Glutamatergic neuron (in vitro differentiated cells): ENCODE measurements at places on chromosomes 12 and 14.

DNA sequence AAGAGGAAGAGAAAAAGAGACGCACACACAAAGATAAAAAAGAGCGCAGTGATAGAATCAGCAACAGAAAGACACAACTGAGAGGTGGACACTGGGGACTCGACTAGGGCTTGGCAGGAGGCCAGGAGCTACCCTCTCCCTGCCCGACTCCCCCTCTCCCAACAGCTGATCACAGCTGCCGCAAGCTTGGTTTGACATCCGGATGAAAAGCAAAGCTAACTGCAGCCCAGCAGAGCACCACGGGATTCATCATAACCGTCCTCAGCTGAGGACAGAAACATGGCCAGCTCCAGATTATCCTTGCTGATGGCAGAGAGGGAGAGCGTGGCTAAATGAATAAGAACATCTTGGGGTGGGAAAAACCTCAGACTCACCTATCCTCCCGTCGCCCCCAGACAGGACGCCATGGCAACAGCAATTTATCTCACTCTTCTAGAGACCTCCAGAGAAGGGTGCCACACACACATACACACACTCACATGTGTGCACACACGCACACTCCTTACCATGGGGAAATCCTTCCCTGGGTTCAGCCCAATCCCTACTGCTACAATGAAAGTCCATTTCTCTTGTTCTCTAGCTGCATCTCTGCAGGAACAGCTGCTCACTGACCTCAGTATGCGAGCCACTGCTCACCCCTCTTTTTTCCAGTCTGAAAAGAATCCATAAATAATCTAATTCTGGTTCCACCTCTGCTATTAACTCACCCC lies 135.3 kb downstream of the NTF3 start:
- peaks cover 18% of the 10 kb centered on the region for H3K4me1 ChIP-seq
- peak overlapping the region; percentile 84 for H3K27ac ChIP-seq

DNA sequence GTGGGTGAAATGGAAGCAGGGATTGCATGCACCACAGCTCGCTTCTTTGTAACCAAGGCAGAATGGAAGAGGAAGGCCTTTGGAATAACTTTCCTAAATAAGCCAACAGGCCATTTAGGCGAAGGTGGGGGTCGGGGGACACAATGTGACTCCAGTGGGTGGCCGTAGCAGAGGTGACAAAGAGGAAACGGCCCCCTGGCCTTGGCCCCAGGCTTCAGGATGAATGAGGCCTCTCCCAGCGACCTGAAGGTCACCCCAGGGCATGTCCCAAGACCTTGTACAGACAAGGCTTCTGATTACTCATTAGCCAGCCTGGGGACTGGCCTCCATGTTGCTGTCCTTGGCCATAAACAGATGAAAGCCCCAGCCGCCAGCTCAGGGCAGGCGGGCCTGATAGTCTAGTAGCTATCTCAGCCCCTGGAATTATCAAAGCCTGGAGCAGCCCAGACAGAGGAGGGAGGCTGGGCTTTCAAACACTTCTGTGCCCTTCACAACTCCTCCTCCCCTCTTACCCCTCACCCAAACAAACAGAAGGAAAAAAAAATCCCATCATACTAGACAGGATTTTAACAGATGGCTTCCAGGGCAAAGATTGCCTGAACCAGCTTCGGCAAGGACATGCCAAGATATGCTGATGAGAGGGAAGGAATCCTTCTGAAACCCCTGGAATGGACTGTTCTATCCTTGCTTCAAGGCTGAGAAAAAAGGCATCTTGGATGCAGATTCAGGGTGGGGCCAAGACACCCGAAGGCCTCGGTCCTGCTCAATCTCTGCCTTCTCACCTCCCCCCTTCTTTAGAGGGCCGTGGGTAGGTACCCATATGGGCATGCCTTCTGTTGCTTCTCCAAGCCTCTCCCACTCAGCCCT lies 142.3 kb upstream of the PARP11 start:
- no peak for DNase-seq
- no peak overlapping the region for H3K4me3 ChIP-seq
- H3K4me1 ChIP-seq = peaks cover 2% of the 10 kb centered on the region
- no peak overlapping the region for H3K27ac ChIP-seq
- no peaks in the 10 kb centered on the region for H3K36me3 ChIP-seq

DNA sequence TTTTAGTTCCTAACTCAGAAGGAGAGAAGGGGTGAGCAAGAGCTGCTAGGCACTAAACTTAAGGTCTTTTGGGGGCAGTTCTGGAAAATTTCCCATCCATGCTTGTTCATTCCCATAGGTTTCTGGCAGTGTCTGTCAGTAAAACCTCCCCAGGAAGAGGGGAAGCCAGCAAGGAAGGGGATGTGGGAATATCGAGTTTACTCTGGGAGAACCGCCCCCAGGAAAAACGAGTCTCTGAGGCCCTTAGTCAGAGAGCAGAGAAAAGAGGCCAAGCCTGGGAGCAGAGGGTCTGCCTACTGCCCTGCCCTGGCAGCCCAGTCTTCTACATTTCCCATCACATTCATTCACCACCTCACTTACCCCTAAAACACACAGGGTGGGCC lies 55.9 kb downstream of the TMCC3 start:
- H3K36me3 ChIP-seq = no peaks in the 10 kb centered on the region
- no peak overlapping the region for H3K27ac ChIP-seq
- DNase-seq = no peak
- no peak overlapping the region for H3K4me3 ChIP-seq
- H3K4me1 ChIP-seq = peaks cover 2% of the 10 kb centered on the region

GRCh38 chr12:230925-231671 lies 17.1 kb upstream of the SLC6A12 start:
- H3K4me1 ChIP-seq = peaks cover 13% of the 10 kb centered on the region
- DNase-seq = no peak
- H3K36me3 ChIP-seq = peaks cover 8% of the 10 kb centered on the region
- H3K27me3 ChIP-seq = no peaks in the 10 kb centered on the region

- H3K4me1 ChIP-seq = no peaks in the 10 kb centered on the region
- no peaks in the 10 kb centered on the region for H3K36me3 ChIP-seq
- no peak overlapping the region for H3K27ac ChIP-seq
- no peaks in the 10 kb centered on the region for H3K27me3 ChIP-seq
- no peak overlapping the region for H3K4me3 ChIP-seq
Observed at GRCh38 chr14:34685819-34686428, 28.5 kb downstream of the CFL2 start.

DNA sequence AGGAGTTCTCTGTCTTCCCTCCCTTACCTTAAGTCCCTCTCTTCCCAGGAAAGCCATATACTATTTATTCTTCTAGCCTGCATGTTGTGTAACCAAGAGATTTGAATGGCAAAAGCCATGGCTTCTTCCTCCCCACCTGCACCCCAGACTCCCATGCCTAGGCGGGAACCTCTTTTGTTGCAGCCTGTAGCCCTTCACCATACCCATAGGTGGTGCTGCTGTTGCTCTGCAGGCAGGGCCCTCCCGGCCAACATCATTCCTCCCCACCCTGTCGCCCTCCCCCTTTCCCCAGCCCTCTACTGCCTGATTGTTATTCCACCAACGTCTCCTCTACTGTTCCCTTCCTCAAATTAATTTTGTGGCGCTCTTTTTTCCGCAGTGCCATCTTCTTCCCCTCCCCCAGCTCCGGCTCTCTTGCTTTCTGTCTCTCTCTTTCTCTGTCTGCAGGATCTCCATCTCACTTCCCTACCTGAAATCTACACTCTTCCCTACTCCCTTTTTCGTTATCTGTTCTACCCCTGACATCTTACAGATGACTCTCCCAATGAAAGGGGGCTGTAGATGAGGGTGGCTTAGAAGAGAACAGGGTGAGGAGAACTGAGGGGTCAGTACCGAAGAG lies 13.8 kb downstream of the NGDN start:
- H3K4me3 ChIP-seq = peak overlapping the region; percentile 85
- H3K27ac ChIP-seq = peak overlapping the region; percentile 95
- H3K4me1 ChIP-seq = peaks cover 43% of the 10 kb centered on the region
- H3K27me3 ChIP-seq = no peaks in the 10 kb centered on the region

GRCh38 chr12:68614105-68614679 lies 3.5 kb downstream of the RAP1B start:
- H3K36me3 ChIP-seq = no peaks in the 10 kb centered on the region
- no peak for DNase-seq
- H3K4me3 ChIP-seq = peak overlapping the region; percentile 18
- peaks cover 18% of the 10 kb centered on the region for H3K4me1 ChIP-seq
- peaks cover 9% of the 10 kb centered on the region for H3K27me3 ChIP-seq

DNA sequence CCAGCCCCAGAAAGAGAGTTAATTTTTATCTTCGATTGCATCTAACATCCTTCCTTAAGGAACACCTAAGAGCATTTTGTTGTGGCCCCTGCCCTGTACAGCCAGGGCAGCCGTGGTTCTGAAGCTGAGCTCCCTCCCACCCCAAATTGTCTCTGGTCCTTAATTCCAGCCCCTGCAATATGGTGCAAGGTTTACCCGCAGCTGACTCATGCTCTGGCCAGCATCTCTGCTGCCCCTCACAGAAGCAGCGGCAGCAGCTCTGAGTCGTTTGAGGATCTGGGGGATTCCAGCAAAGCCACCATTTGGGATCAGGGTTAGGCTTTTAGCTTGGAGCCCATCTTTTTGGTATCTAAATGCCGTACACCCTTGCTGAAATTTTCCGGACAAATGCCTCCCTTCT lies 3.3 kb downstream of the DLK1 start:
- no peak overlapping the region for H3K27ac ChIP-seq
- H3K4me1 ChIP-seq = peaks cover 26% of the 10 kb centered on the region
- H3K4me3 ChIP-seq = no peak overlapping the region
- no peak for DNase-seq
- H3K36me3 ChIP-seq = peaks cover 6% of the 10 kb centered on the region
- peaks cover 19% of the 10 kb centered on the region for H3K27me3 ChIP-seq

GRCh38 chr14:61719344-61720293 lies 24.3 kb downstream of the HIF1A start:
- H3K4me1 ChIP-seq = peaks cover 16% of the 10 kb centered on the region
- no peak overlapping the region for H3K4me3 ChIP-seq
- no peaks in the 10 kb centered on the region for H3K36me3 ChIP-seq
- no peak overlapping the region for H3K27ac ChIP-seq
- no peaks in the 10 kb centered on the region for H3K27me3 ChIP-seq

DNA sequence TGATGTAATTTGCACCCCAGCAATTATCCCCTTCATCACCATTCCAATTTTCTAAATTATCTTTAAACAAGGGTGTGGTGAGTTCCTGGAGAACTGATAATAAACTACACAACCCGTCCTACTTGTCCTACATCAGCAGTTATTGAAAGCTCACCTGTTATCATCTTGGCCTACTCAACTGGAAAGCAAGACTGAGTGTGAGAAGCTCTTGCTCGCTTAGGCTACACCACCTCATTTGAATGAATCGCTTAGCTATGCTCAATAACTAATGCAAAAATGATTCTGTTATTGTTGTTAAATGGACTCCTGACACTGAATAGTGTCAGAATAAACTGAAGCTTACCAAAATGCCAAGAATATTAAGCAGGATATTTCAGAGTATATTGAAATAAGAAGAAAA lies 115.4 kb upstream of the BTG1 start:
- no peak for DNase-seq
- H3K27ac ChIP-seq = no peak overlapping the region
- H3K36me3 ChIP-seq = no peaks in the 10 kb centered on the region
- peaks cover 6% of the 10 kb centered on the region for H3K4me1 ChIP-seq

- no peak overlapping the region for H3K4me3 ChIP-seq
- no peaks in the 10 kb centered on the region for H3K4me1 ChIP-seq
- DNase-seq = no peak
- H3K36me3 ChIP-seq = no peaks in the 10 kb centered on the region
- no peaks in the 10 kb centered on the region for H3K27me3 ChIP-seq
- no peak overlapping the region for H3K27ac ChIP-seq
Observed at GRCh38 chr12:9606247-9606646, 1.5 kb downstream of the KLRB1 start.

GRCh38 chr12:40946612-40947194 lies 241.4 kb upstream of the PDZRN4 start:
- no peaks in the 10 kb centered on the region for H3K4me1 ChIP-seq
- no peaks in the 10 kb centered on the region for H3K36me3 ChIP-seq
- H3K4me3 ChIP-seq = no peak overlapping the region
- no peaks in the 10 kb centered on the region for H3K27me3 ChIP-seq
- no peak overlapping the region for H3K27ac ChIP-seq
- no peak for DNase-seq

DNA sequence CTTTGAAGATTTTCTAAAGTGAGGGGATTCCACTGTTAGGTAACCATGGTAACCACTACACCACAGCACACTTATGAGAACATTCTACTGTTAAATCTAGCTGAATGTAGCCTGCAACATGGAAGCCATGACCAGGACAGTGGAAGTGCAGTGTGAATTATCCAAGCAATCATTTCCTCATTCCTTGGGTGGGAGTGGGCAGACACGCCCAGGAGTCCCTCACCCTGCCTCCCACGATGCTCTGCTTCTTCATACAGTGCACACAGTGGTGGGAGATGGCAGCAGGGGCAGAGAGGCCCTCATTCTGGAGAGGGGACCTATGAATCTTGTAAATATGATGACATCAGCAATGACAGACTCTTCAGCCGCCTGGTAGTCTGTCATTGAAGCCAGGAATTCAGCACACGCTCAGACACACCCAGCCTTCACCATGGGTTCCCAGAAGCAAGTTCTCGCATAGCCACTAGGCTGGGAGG lies 70.1 kb upstream of the HOXC13 start:
- H3K4me1 ChIP-seq = peaks cover 3% of the 10 kb centered on the region
- no peaks in the 10 kb centered on the region for H3K27me3 ChIP-seq
- H3K4me3 ChIP-seq = no peak overlapping the region
- no peaks in the 10 kb centered on the region for H3K36me3 ChIP-seq

DNA sequence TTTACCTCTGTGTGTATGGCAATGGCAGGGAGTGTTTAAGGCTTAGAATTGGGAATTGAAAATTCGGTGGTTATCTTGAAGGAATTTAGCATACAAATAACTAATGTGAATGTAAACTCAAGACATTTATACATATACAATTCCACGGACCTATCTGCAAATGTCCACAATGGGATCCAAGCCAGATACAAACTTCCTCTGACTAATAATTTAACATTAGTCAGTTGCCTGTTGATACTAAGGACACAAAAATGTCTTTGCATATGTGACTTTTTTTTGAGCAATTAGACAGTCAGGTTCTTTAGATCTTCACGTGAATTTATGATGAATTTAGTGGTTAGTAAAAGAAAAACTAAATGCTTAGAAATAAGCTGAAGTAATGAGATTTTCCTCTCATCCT lies 40.5 kb downstream of the ESR2 start:
- DNase-seq = no peak
- H3K27me3 ChIP-seq = no peaks in the 10 kb centered on the region
- H3K4me1 ChIP-seq = no peaks in the 10 kb centered on the region
- H3K36me3 ChIP-seq = no peaks in the 10 kb centered on the region
- no peak overlapping the region for H3K27ac ChIP-seq
- no peak overlapping the region for H3K4me3 ChIP-seq

DNA sequence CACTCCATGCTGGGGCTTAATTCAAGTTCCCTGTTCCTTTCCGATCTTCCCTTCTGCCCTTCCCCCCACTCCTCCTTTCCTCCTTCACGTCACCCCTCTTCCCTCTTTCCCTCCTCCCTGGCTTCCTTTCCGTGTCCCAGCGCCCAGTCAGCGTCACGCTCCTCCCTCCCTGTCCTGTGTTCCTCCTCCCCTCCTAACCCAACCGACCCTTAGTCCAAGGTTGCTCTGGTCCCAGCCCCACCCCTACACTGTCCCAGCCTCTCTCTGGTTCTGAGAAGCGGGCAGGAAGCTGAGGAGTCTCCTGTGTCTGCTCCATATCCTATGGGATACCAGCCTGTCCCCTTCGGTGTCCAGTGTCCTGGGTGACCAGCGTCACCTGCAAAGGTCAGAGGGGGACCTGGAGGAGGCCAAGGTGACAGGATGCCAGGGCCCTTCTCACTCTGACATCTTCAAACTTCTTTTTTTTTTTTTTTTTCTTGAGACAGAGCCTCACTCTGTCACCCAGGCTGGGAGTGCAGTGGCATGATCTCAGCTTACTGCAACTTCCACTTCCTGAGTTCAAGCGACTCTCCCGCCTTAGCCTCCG lies 56.2 kb upstream of the TSPAN9 start:
- no peak for DNase-seq
- H3K4me1 ChIP-seq = no peaks in the 10 kb centered on the region
- H3K36me3 ChIP-seq = no peaks in the 10 kb centered on the region
- no peak overlapping the region for H3K27ac ChIP-seq
- H3K4me3 ChIP-seq = no peak overlapping the region
- H3K27me3 ChIP-seq = peaks cover 2% of the 10 kb centered on the region
